ENCODE measurements at places on chromosomes 1 and 21.

DNA sequence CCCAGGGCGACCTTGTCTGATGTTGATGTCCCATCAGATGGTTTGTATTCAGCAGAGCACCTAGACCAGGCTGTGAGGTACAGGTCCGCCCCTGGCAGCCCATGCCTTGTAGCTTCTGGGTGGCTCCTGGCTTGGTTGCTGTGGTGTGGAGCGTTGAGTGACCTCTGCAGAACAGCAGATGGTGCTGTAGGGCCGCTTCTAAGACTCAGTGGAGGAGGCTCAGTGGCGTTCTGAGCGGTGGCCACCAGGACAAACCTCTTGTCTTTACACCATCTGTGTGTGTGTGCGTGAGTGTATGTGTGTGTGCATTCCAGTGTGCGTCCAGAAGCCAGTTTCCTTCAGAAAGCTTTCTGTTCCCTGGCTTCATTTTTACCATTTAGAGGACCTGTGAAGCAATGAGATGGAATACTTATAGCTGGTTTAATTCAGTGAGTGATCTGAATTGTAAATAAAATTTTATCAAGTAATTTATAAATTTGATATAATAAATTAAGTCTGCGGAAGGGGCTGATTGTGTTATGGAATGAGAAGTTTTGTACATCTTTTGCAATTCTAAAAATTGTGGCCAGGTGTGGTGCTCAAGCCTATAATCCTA, 66.1 kb downstream of the ADARB1 start:
- peak; percentile 86 for DNase-seq

GRCh38 chr1:211738691-211739301, 63.4 kb upstream of the NEK2 start:
- DNase-seq, result no peak

GRCh38 chr1:111737216-111738132, 1.7 kb downstream of the INKA2 start:
- DNase-seq, result no peak

GRCh38 chr1:205565799-205566198, 61.3 kb downstream of the CDK18 start:
- no peak for DNase-seq

GRCh38 chr1:153293851-153294250, 18.9 kb downstream of the PGLYRP3 start:
- DNase-seq, result no peak

DNA sequence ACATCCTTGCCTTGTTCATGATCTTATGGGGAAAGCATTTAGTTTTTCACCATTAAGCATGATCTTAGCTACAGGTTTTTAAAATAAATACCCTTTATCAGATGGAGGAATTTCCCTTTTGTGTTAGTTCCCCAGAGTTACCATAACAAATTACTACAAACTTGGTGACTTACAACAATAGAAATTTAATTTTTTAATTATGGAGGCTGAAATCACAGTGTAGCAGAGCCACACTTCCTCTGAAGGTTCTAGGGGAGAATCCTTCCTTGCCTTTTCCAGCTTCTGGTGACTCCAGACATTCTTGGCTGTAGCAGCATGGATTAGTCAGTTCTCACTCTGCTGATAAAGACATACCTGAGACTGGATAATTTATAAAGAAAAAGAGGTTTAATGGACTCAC, 18.5 kb downstream of the MIGA1 start:
- no peak for DNase-seq

DNA sequence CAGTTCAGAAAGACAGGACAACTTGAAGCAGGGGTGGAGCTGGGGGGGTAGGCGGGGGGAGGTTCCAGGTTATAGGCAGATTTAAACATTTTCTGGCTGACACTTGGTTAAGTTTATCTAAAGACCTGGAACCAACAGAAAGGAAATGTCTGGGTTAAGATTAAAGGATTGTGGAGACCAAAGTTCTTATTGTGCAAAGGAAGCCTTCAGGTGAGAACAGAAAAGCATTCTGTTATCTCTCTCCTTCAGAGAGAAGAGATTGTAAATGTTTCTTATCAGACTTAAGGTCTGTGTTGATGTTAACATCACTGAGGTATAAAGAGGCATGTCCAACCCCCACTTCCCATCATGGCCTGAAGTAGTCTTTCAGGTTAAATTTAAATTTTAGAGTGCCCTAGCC, 3.7 kb upstream of the ACADM start:
- DNase-seq, result no peak

DNA sequence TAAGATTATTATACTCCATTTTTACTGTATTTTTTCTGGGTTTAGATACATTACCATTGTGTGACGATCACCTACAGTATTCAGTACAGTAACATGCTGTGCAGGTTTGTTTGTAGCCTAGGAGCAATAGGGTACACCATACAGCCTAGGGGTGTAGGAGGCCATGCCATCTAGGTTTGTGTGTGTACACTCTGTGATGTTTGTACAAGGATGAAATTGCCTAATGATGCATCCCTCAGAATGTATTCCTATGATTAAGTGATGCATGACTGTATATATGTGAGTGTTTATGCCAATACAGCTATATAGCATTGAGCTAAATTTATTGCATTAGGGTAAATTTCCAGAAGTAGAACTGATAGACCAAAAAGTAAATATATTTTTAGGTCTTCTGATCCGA, 23.3 kb downstream of the TUFT1 start:
- no peak for DNase-seq

- peak; percentile 79 for DNase-seq
These were observed 53.0 kb upstream of the DESI2 start for GRCh38 chr1:244599937-244600350.

DNA sequence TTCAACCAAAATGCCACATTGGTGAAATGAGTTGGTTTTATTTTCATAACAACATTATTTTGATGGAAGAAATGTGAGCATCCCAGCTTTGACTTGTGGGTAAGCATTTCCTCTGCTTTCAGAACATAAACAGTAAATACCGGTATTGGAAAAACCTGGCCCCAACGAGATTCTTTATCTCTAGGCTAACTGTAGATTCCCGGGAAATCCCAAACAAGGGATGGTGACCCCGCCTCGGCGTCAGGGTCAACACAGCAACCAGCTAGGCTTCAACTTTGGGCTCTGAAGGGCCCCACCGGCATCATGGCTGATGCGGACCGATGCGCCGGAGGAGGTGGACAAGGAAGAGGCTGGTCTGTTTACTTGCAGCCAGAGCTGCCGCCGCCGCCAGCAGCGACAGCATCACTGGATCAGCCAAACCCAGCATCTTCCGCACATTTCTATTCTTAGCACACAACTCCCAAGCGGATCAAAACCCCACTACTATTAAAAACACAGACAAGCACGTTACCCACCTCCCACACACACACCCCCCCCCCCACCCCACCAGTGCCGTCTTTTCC, 1.1 kb downstream of the AKT3 start:
- DNase-seq, result peak; percentile 35

- DNase-seq, result peak; percentile 80
These were observed 30.0 kb downstream of the SLC27A3 start for GRCh38 chr1:153805042-153805745.

DNA sequence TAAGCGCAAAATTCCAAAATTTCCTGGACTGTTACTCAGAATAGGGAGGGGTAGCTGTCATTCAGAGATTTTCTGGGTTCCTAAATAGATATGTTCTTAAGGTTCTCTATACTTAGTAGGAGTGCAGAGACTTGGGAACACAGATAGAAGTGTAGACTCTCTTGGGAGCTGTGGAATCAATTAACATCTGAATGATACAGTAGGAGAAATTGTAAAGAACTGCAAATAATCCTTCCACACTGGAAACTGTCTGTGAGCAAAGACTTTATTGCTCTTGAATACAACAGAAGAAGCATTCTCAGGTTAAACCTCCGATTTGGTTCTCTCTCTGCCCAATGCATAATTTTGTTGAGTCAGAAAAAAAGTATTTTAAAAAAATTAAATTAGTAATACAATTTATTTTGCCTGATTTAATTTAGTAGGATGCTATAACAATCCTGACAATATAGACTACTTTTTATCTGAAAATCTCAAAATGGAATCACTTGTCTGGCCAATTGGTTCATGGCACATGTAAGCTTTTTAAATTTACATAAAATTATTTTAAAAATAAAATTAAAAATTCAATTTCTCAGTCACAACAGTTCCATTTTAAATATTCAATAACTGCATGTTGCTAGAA, 1754.3 kb downstream of the PLA2G4A start:
- no peak for DNase-seq

All from GM04504 (cell line).